ENCODE measurements at places on chromosomes 12 and 14. TPM values are rescaled to one million over a fixed set of nuclear protein-coding genes. Genes with fewer than 3 reads are reported as not detected.
A peak's percentile ranks its signal among the peaks of the same experiment; 100 is the strongest.

GRCh38 chr14:105328678-105329390 is 14.3 kb downstream of the PACS2 start:
- H3K4me1 ChIP-seq = peaks cover 9% of the 10 kb centered on the region
- H3K27me3 ChIP-seq = no peaks in the 10 kb centered on the region

- DNase-seq = no peak
- H3K27ac ChIP-seq = no peak overlapping the region
- H3K36me3 ChIP-seq = no peaks in the 10 kb centered on the region
- H3K27me3 ChIP-seq = no peaks in the 10 kb centered on the region
Measured at GRCh38 chr14:77284466-77284865, 13.5 kb upstream of the NGB start.

GRCh38 chr14:94390372-94391086 is 2.1 kb upstream of the SERPINA1 start:
- no peaks in the 10 kb centered on the region for H3K36me3 ChIP-seq
- peak; percentile 72 for DNase-seq
- no peak overlapping the region for H3K4me3 ChIP-seq

DNA sequence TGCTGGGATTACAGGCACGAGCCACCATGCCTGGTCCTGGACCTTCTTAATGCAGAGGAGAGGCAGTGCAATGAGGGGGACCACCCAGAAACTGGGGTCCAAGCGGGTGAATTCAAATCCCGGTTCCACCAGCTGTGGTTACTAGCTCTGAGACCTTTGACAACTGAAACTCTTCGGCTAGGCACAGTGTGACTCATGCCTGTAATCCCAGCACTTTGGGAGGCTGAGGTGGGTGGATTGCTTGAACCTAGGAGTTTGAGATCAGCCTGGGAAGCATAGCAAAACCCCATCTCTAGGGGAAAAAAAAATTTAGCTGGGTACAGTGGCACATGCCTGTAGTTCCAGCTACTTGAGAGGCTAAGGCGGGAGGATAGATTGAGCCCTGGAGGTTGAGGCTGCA is 5.0 kb upstream of the CD4 start:
- H3K4me3 ChIP-seq = no peak overlapping the region
- DNase-seq = no peak
- H3K27ac ChIP-seq = no peak overlapping the region
- no peaks in the 10 kb centered on the region for H3K36me3 ChIP-seq
- no peaks in the 10 kb centered on the region for H3K4me1 ChIP-seq

- H3K4me1 ChIP-seq = peaks cover 2% of the 10 kb centered on the region
- no peaks in the 10 kb centered on the region for H3K27me3 ChIP-seq
- H3K4me3 ChIP-seq = no peak overlapping the region
- H3K27ac ChIP-seq = no peak overlapping the region
Measured at GRCh38 chr14:89357655-89358297, 59.3 kb downstream of the FOXN3 start.

DNA sequence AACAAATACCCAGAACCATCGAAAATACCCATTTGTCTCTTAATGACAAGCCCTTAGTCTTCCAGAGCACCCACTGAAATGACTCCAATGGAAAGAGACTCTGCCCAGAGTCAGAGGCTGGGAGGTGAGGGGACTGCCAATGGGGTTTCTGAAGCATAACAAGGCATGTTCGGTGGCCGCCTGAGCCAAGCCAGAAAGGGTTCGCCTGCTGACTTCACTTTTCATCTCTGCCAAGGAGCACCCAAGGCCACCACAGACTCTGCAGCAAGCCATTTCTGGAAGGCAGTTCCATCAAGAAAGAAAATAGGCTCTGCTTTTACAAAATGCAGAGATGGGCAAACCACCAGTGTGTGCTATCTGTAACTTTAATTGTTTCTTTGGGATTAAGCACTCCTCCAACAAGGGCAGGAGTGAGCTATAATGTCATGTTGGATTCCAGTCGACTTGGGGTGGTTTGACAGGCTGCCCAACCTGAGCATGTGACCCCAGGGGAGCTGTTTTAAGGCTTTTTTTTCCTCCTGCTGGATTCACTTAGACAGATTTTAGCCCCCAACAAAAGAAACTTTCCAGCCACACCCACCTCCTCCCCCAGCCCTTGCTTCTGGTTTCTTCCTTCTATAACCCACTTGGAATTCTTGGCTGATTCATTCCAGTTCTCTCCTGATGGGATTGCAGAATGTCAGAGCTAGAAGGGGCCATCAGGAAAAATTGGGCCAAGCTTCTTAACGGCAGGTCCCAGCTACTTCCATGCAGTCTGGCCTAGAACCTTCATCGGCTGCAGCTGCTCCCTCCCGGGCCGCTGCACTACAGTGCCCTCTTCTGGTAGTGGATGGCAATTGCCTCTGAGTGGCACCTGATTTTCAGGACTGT is 24.1 kb downstream of the CKAP4 start:
- DNase-seq = peak; percentile 80
- no peaks in the 10 kb centered on the region for H3K27me3 ChIP-seq
- no peak overlapping the region for H3K4me3 ChIP-seq
- no peak overlapping the region for H3K27ac ChIP-seq
- no peaks in the 10 kb centered on the region for H3K36me3 ChIP-seq

DNA sequence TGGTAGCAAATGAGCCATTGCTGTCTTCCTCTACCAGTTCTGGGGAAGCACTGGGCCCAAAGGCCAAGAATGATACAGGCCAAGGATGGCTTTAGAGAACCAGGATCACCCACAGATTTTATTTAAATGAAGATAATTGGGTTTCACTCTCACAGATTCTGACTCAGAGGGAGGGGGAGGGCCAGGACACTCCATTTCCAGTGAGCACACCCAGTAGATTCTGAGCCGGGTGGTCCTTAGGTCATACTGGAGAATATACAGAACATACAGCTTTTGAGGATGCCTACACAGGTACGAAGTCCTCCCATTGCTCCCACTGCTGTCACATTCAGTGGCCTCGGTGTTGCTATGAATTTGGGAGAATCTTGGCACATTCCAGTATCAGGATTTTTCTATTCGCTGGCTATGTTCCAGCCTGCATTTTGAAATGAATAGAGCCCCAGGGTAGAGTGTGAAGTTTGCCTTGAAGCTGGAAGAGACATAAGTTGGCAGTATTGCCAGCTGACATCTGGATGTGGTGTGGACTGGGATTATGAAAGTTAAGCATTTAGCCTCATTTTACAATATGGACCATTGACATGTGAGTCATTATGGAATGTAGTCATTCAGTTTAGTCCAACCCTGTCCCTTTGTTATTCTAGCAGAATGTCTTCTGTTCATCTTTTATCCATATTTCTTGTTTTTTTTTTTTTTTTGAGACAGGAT is 45.8 kb upstream of the POC1B start:
- H3K27ac ChIP-seq = no peak overlapping the region
- H3K4me3 ChIP-seq = no peak overlapping the region
- H3K36me3 ChIP-seq = no peaks in the 10 kb centered on the region
- DNase-seq = no peak
- H3K27me3 ChIP-seq = no peaks in the 10 kb centered on the region
- H3K4me1 ChIP-seq = no peaks in the 10 kb centered on the region

DNA sequence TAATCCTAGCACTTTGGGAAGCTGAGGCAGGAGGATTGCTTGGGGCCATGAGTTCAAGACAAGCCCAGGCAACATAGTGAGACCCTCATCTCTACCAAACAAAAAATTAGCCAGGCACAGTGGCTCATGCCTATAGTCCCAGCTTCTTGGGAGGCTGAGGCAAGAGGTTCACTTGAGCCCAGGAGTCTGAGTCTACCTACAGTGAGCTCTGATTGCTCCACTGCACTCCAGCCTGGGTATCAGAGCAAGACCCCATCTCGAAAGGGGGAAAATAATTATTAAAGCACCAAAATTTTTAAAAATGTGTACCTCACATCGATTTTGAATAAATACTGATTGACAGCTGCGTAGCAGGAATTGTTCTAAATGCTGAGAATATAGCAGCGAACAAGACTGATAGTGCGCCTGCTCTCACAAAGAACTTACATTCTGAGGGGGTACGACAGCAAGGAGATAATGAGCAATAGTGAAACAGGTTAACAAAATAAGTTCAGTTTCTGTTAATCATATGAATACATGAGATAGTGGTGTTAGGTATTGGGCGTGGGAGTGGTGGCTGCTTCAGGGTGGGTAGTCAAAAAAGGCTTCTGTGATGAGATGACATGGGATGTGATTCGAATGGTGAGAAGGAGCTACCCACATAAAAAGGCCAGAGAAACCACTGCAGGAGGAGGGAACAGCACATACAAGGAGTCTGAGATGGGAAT is 19.6 kb downstream of the HCFC2 start:
- no peak overlapping the region for H3K27ac ChIP-seq
- H3K4me3 ChIP-seq = no peak overlapping the region
- DNase-seq = no peak
- H3K4me1 ChIP-seq = peaks cover 9% of the 10 kb centered on the region
- peaks cover 10% of the 10 kb centered on the region for H3K36me3 ChIP-seq

The NGB gene
- polyA plus RNA-seq = not detected

The TAS2R42 gene
- not detected for polyA plus RNA-seq

The VWF gene
- polyA plus RNA-seq = 25.6 TPM

The DUSP16 gene
- 5.8 TPM for polyA plus RNA-seq

The INSM2 gene
- not detected for polyA plus RNA-seq

The MEG3 gene
- polyA plus RNA-seq = 1,150 TPM

The KITLG gene
- polyA plus RNA-seq = 2.4 TPM

The RNASE7 gene
- polyA plus RNA-seq = 0.11 TPM
